ENCODE measurements at places on chromosomes 1 and 21.

- DNase-seq, result no peak
Observed at GRCh38 chr1:194227161-194227560, 1040.7 kb upstream of the B3GALT2 start.

DNA sequence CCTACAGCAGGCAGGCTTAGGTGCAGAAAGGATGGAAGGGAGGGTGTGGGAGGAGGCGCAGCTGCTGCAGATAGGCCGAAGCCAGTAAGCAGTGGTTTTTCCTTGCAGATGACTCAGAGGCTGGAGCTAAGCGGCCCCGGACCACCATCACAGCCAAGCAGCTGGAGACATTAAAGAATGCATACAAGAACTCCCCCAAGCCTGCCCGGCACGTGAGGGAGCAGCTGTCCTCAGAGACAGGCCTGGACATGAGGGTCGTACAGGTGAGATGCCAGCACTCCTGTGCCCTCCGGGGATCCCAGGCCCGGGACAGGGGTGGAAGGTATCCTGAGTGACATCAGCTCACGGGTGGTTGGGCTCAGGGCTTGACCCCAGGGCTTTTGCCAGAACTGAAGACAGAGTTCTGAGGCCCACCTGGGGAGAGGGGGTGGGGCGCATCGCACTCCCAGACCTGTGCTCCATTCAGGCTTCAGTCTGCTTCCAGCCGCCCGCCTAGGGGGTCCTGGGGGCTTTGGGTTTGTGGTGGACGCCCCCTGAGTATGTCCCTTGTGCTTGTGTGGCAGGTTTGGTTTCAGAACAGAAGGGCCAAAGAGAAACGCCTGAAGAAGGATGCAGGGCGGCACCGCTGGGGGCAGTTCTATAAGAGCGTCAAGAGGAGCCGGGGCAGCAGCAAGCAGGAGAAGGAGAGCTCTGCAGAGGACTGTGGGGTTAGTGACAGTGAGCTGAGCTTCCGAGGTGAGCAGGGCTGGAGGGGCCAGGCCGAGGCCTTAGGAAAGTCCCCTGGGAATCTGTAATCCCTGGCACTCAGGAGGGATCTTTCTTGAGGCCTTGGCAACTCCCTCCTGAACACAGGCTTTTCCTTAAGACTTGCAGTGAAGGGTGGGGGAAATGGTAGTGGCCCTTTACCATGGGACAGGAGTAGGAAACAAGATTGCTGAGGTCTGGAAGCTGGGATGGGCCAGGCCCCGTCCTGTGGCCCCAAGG lies 41.5 kb downstream of the LHX4 start:
- no peak for DNase-seq

GRCh38 chr1:90951009-90951408 lies 70.8 kb downstream of the ZNF644 start:
- no peak for DNase-seq

GRCh38 chr1:61067446-61068019 lies 14.8 kb upstream of the NFIA start:
- no peak for DNase-seq

DNA sequence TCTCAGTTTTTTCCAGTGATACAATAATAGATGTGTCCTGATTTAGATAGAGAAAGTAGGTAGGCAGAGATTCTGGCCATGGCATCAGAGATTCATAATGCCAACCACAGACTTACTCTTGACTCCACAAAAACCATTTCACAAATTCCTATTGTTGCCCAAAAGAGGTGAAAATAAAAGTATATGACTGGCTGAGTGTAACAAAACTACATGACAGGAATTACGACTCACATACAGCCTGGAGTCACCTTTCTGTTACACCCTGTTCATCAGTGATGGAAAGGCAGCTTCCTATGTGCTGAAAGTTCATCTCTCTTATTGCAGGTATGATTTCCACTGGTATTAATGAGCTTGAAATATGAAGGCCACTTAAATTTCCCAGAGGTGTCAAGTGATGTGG lies 72.3 kb downstream of the MPZL1 start:
- no peak for DNase-seq

Data from stimulated activated CD8-positive, alpha-beta memory T cell treated with anti-CD3 and anti-CD28 coated beads, Interleukin-7, amount 100 ng/mL, for 1 hour (primary cell).